M059J (cell line): ENCODE measurements at places on chromosomes 2 and 18. TPM values are rescaled to one million over a fixed set of nuclear protein-coding genes. Genes with fewer than 3 reads are reported as not detected.

GRCh38 chr2:25044990-25045389, 3.1 kb downstream of the EFR3B start:
- DNase-seq: no peak

ZBTB7C gene
- total RNA-seq: not detected in 2 replicates

MAP3K19 gene
- not detected in 2 replicates for total RNA-seq

DNA sequence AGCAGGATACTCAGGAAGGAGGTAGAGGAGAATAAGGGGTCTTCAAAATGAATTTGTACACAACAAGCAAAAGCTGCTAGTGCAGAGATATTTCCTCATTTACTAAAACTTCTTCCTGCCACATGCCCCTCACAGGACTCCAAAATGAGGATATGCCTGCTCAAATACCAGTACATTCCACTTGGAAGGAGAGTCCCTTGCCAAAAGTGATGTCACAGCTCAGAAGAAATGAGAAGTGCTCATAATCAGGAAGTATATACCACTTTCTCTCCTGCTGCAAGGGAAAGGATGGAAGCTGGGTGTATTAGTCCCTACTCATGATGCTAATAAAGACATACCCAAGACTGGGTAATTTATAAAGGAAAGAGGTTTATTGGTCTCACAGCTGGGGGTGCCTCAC, 87.7 kb upstream of the FSHR start:
- DNase-seq: no peak

SIX3 gene
- total RNA-seq: not detected in 2 replicates

HRH4 gene
- total RNA-seq: not detected in 2 replicates

DNA sequence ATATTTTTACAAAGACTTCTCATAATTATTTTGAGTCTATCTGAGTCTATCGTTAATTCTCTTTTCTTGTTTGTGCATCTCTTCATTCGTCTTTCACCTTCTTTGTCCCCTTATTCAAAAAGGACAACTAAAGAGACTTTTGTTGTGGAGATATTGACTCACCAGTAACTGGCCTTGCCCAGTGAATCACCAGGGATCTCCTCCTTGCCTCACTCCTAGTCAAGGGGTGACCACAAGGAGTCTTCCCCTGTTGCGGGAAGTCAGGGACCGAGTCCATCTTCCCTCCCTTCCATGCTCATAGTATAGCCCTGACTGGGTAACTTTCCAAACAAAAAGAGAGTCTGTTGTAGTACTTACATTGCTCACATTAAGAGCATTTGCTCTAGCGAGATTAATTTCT, 158.9 kb downstream of the NEB start:
- DNase-seq: peak; percentile 74

BOK gene
- total RNA-seq: 3.9 and 11.7 TPM in 2 replicates

- no peak for DNase-seq
These were observed 16.5 kb upstream of the CNDP2 start for GRCh38 chr18:74479486-74480148.

DNA sequence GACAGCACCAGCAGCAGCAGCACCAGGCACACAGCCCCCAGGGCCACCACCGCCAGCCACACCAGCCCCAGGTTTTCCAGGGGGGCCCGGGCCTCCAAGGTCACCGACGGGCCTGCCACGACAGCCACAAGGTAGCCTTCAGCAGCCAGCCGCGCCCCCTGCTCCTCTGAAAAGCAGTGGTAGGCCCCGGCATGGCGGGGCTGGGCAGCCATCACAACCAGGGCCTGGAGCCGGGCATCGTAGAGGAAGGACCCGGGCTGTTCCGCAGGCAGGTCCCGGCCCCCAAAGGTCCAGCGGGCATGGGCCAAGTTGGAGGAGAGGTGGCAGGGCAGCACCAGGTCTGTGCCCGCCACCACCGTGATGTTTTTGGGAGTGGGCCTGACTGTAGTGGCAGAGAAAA, 3.3 kb upstream of the ANKRD39 start:
- DNase-seq: no peak

- peak; percentile 87 for DNase-seq
These were observed 23.3 kb downstream of the STAMBP start for GRCh38 chr2:73852020-73852419.

DNA sequence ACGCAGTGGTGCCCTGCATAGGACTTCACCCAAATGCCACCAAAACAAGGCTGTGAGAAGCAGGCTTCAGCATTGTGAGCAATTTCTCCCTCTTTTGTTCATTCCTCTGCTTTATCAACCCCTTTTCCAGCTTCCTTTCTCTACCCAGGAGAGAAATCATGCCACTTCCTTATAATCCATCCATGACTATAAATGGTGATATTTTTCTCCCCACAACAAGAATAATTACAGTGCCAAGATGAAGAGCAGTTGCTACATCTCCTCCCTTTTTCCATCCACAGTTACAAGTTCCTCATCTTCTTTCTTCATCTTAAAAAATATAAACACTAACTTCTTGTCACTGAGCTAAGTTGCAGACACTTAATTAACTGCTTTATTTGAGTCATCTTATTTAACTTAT, 167.2 kb downstream of the ANTXR1 start:
- no peak for DNase-seq

DNA sequence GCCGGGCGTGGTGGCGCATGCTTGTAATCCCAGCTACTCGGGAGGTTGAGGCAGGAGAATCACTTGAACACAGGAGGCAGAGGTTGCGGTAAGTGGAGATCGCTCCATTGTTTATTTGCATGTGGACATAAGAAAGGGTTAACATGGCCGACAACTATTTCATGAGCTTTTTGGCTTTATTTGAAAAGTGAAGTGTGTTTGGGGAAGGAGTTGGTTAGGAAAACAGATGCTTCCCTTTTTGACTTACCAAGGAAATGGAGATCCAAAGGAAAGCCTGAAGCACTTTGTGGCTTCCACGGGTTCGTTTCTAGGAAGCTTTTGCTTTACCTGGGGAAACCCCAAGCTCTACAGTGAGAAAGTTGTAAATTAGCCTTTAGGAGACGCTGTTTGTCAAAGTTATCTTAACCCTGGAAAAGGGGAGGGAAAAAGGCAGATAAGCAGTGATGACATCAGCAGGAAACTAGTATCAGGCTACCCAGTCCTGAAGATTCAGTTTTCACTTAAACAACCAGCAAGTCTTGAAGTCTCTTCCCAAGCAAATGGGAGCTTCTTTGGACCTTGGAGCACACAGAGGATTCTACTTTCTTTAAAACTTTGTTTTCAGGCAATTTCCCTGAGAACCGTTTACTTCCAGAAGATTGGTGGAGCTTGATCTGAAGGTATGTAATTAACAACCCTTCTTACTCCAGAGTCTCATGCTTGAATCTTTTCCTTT, at the start of gene CASP10:
Gene CASP10 (plus strand): TSS at position 492 of the 715 bp plus-strand sequence. CDS start 2,637 bp downstream, outside the sequence.
- peak; percentile 85 for DNase-seq

- DNase-seq: no peak
These were observed 85.9 kb downstream of the FANCL start for GRCh38 chr2:58155160-58155778.

GRCh38 chr2:199552141-199552540, 94.4 kb upstream of the SATB2 start:
- DNase-seq: no peak

- DNase-seq: peak; percentile 74
These were observed 515 bp upstream of the PLEKHB2 start for GRCh38 chr2:131104487-131105155.

DNA sequence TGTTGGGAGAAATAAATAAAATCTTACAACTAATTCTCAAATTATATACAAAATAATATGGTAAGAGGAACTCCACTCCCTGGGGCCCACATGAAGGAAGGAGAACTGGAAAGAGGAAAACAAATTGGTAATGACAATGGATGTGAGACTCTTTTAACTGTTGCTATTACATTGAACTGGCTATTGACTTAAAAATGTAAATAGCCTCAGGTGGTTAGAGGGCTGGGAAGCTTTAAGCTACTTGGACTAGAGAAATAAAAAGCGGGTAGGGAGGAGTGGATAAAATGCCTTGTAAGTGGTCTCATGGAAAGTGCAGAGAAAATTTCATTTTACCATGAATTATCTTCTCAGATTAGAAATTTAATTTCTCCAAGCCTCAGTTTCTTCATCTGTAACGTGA, 64.1 kb downstream of the KCNJ3 start:
- no peak for DNase-seq

PTPRN gene
- total RNA-seq: 1.1 and 1.7 TPM in 2 replicates
